Caco-2 (cell line): ENCODE measurements at places on chromosomes 11 and 22. TPM values are rescaled to one million over a fixed set of nuclear protein-coding genes. Genes with fewer than 3 reads are reported as not detected.

DNA sequence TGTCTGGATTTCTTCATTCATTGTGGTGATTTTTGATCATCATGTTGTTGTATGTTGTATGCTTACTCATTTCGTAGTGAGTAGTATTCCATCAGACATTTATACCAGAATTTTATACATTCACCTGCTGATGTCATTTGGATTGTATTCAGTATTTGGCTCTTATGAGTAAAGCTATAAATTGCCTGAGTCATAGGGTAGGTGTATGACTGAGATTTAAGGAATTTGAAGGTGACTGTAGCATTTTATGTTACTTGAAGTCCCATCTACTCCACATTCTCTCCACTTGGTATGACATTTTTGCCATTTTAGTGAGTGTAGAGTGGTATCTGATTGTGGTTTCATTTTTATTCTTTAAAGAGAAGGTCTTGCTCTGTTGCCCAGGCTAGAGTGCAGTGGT is 548.2 kb downstream of the TBC1D22A start:
- H3K4me1 ChIP-seq, result no peaks in the 10 kb centered on the region
- no peak for DNase-seq
- no peak overlapping the region for H3K4me3 ChIP-seq

CYP2D6 gene
- total RNA-seq, result 1.7 TPM in 2 replicates

GRCh38 chr22:46593211-46593681 is 26.9 kb upstream of the GRAMD4 start:
- DNase-seq, result no peak
- H3K4me3 ChIP-seq, result no peak overlapping the region
- no peaks in the 10 kb centered on the region for H3K36me3 ChIP-seq
- H3K4me1 ChIP-seq, result peaks cover 17% of the 10 kb centered on the region
- H3K27me3 ChIP-seq, result no peaks in the 10 kb centered on the region
- H3K27ac ChIP-seq, result no peak overlapping the region

VPREB1 gene
- not detected in 2 replicates for total RNA-seq

DNA sequence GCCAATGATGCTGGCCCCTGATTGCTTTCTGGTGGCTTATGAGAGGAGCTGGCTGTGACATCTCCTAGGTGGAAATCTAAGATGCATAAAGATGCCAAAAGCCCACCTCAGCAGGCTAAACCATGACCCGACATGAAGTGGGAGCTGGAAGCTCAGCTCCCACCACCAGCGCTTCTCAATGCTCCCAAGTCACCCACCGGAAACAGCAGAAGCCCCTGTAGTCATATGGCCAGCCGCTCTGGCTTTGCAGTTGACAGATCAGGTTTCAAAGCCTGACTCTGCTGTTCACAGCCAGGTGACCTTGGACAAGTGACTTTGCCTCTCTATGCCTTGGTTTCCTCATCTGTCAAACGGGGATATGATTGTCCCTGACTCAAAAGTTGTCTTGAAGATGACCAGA is 29.1 kb upstream of the ANO1 start:
- H3K27me3 ChIP-seq, result no peaks in the 10 kb centered on the region
- H3K36me3 ChIP-seq, result no peaks in the 10 kb centered on the region
- no peak overlapping the region for H3K4me3 ChIP-seq
- H3K27ac ChIP-seq, result no peak overlapping the region
- no peak for DNase-seq

- DNase-seq, result no peak
- H3K4me1 ChIP-seq, result no peaks in the 10 kb centered on the region; the same call in 1 of the 2 replicates
- no peak overlapping the region for H3K4me3 ChIP-seq
- H3K27me3 ChIP-seq, result no peaks in the 10 kb centered on the region
Measured at GRCh38 chr11:80009081-80009480, 568.3 kb upstream of the TENM4 start.

LYVE1 gene
- total RNA-seq, result not detected in 2 replicates

FREY1 gene
- 1.2 and 1.3 TPM in 2 replicates for total RNA-seq

DNA sequence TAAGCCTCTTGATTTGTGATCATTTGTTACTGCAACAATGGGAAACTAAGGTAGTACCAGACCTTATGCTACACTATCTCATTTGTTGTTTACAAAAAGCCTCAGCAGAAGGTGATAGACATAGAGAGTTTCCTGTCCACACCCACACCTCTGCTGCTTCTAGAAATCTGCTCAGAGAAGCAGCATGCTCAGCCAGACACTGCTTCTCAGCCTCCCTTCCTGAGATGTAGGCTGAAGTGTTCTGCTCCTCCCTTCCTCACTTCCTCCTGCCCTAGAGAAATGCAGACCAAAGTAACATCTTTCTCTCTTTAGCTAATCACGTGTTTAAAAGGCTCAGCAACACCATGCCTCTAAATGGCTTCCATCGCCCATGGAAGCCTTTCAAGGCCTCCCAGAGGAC is 88.4 kb downstream of the SLC1A2 start:
- no peaks in the 10 kb centered on the region for H3K4me1 ChIP-seq
- no peaks in the 10 kb centered on the region for H3K36me3 ChIP-seq
- DNase-seq, result no peak

GRCh38 chr22:29339381-29340235 is 24.1 kb upstream of the RASL10A start:
- H3K27me3 ChIP-seq, result no peaks in the 10 kb centered on the region
- DNase-seq, result no peak
- H3K36me3 ChIP-seq, result peaks cover 1% of the 10 kb centered on the region
- peaks cover 6% of the 10 kb centered on the region; the same call in 1 of the 2 replicates for H3K4me1 ChIP-seq

- H3K36me3 ChIP-seq, result no peaks in the 10 kb centered on the region
- H3K27ac ChIP-seq, result no peak overlapping the region
- H3K27me3 ChIP-seq, result no peaks in the 10 kb centered on the region
- peak; percentile 44 for DNase-seq
- H3K4me1 ChIP-seq, result no peaks in the 10 kb centered on the region
Measured at GRCh38 chr22:28600546-28601143, 79.0 kb downstream of the TTC28 start.

DNA sequence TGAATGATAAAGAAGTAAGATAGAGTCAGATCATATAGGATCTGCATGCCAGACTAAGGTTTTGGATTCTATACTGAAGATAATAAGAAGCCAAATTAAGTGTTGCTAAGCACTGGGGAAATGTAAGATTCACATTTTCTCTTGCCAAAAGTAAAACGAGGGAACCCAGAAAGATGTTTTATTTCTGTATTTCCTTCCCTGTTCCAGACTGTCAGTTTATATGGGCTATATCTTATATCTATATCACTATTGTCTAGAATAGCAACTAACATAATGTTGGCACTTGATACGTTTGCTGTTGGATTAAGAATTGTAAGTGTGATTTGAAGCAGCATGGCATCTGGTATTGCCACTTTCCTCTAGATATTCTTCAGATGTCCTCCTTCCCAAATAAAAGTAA is 8.3 kb downstream of the OR52E6 start:
- no peak overlapping the region for H3K27ac ChIP-seq
- H3K36me3 ChIP-seq, result no peaks in the 10 kb centered on the region
- no peak for DNase-seq
- H3K4me3 ChIP-seq, result no peak overlapping the region
- no peaks in the 10 kb centered on the region for H3K27me3 ChIP-seq

GRCh38 chr11:102955624-102956023 is at the start of gene MMP13:
TSS of gene MMP13 (minus strand) at chr11:102955732. CDS start at chr11:102955705, 27 bp downstream.
- no peaks in the 10 kb centered on the region for H3K27me3 ChIP-seq
- DNase-seq, result no peak
- H3K36me3 ChIP-seq, result no peaks in the 10 kb centered on the region
- H3K27ac ChIP-seq, result no peak within 1 kb of the TSS

DNA sequence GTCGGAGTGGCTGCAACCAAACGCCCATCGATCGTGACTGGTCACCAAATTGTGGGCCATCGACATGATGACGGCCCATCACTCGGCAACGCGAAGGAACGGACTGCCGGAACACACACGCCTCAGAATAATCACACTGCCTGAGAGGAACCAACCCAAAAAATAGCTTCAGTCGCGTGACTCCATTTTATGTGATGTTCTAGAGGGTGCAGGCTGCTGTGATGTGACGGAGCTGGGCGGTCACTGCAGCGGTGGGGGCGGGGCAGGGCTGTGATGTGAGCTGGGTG is 174.6 kb downstream of the CTTN start:
- H3K36me3 ChIP-seq, result no peaks in the 10 kb centered on the region
- no peak for DNase-seq
- no peaks in the 10 kb centered on the region for H3K27me3 ChIP-seq
- H3K4me3 ChIP-seq, result no peak overlapping the region
- H3K4me1 ChIP-seq, result no peaks in the 10 kb centered on the region
- no peak overlapping the region for H3K27ac ChIP-seq

GAL3ST1 gene
- total RNA-seq, result 8.9 and 14.2 TPM in 2 replicates

DNA sequence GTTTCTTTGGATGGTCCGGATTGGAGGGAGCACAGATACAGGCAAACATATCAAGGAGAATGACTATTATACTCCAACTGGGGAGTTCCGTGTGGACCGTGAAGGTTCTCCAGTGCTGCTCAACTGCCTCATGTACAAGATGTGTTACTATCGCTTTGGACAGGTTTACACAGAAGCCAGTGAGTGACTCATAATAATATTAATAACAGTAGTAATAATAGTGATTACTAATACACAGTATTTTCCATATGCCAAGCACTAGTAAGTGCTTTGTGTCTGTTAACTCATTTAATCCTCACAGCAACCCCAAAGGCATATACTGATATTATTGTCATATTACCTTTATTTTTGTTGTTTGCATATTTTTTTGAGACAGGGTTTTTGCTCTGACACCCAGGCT is 6.6 kb upstream of the CHEK1 start:
- DNase-seq, result no peak
- no peaks in the 10 kb centered on the region for H3K27me3 ChIP-seq
- H3K4me1 ChIP-seq, result no peaks in the 10 kb centered on the region

SMTNL1 gene
- 0.18 TPM in 1 of 2 replicates, not detected in the other for total RNA-seq

DNA sequence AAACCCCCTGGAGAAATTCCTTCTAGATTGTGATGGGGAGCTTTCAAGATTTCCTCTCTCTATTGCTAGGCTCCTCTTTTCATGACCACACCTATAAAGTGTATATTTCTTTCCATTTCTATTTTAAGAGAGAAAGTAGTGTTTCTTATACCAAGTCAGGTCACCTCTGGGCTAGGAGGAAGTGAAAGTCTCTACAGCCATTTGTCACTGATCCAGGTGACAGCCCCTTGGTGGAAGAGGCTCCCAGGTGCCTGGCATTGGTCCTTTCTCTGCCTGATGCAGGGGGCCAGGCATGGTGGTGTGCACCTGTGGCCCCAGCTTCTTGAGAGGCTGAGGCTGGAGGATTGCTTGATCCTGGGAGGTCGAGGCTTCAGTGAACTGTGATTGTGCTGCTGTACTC is 64.7 kb downstream of the DHCR7 start:
- peaks cover 5% of the 10 kb centered on the region; the same call in 1 of the 2 replicates for H3K4me1 ChIP-seq
- no peaks in the 10 kb centered on the region for H3K36me3 ChIP-seq
- no peak for DNase-seq
- no peak overlapping the region for H3K27ac ChIP-seq

GRCh38 chr11:76292583-76293188 is 86.4 kb upstream of the WNT11 start:
- no peak overlapping the region for H3K4me3 ChIP-seq
- peaks cover 4% of the 10 kb centered on the region; the same call in 1 of the 2 replicates for H3K4me1 ChIP-seq
- no peak for DNase-seq
- H3K27ac ChIP-seq, result no peak overlapping the region
- no peaks in the 10 kb centered on the region for H3K27me3 ChIP-seq

DNA sequence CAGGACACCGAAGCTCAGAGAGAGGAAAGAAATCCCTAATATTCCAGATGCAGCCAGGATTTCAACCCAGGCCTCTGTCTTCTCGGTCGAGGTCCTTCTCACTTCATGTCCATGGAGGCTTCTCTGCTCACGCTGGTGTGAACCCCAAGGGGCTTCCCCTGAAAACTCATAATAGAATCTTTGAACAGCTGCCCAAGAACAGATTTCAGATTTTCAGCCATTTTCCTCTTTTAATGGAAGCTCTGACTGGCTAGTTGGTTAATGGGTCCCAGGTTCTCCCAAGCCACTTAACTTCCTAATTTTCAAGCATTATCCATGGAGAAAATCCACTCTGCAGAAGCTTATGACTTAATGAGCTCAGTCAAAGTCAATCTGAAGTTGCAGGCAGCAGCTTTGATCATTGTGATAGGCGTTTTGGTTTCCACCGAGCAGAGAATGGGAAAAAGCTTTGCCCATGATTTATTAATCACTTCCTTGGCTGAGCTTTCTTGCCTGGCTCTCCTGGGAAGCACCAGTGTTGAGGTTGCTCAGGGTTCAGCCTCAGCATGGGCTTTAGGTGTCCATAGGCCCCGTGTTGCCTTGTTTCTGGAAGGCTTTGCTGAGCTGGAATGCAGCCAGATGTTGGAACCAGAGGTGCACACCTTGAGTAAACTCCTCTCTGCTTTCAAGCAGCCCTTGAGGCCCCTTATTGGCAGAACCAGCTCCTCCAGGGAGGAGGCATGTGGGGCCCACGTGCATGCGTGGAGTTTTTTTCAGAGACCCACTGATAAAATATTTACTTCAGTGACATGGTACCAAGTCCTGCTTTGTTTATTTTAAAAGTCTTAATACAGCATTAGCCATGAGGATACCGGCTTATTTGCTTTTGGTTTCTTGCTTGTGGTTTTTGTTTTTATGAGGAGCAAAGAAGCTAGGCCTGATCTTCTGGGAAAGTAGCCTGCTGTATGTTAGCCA is 25.5 kb downstream of the LDLRAD3 start:
- no peak overlapping the region for H3K4me3 ChIP-seq
- peak; percentile 30 for DNase-seq
- H3K27me3 ChIP-seq, result no peaks in the 10 kb centered on the region

- H3K4me1 ChIP-seq, result peaks cover 76% of the 10 kb centered on the region
- no peaks in the 10 kb centered on the region for H3K27me3 ChIP-seq
- no peak overlapping the region for H3K4me3 ChIP-seq
- no peaks in the 10 kb centered on the region for H3K36me3 ChIP-seq
- no peak for DNase-seq
- peak overlapping the region; percentile 60 for H3K27ac ChIP-seq
Measured at GRCh38 chr11:75652936-75653335, 15.9 kb downstream of the MAP6 start.

DNA sequence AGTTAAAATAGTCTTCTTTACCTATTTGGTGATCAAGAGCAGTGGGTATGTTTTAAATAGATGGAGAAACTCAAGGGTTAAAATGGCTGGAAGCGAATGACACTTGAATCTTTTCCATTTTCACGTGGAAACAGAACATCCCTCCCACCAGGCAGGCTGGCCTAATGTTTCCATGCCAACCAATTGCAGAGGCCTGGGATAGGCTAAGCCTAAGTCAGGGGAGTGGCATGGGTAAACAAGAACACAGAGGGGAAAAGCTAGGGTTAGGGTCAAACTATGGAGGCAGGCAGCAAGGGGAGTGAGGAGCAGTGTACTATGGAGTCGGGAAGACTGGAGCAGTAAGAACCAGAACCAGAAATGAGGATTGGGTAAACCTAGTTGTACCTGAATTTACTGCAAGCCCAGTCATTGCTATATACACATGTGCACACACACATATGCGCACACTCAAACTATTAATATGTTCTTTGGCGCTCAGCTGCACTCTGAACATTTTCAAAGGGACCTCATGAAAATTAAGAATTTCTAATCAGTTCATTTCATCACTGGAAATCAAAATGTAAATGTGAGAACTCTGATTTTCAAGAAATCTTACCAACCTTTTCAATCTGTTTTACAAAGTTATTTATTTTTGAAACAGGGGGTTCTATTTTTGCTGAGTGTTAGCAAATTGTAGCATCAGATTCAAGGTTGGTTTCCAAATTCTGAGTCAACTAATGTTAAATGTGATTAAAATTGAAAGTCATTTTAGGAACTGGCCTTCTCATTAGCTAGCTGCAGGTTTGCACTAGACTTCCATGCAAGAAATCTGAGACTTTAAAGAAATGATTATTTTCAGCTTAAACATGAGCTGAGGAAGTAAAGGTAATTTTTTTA is 327.0 kb upstream of the CCDC90B start:
- H3K27me3 ChIP-seq, result no peaks in the 10 kb centered on the region
- H3K4me3 ChIP-seq, result no peak overlapping the region
- H3K36me3 ChIP-seq, result no peaks in the 10 kb centered on the region
- DNase-seq, result peak; percentile 12
